Femur (tissue), 1 donor: ENCODE measurements at places on chromosomes 12 and 14.

- no peak for DNase-seq
Observed at GRCh38 chr12:31599053-31599452, 8.1 kb upstream of the DENND5B start.

GRCh38 chr12:23941780-23942179, 7.7 kb downstream of the SOX5 start:
- DNase-seq = no peak

GRCh38 chr12:113056631-113057488, at the start of gene DTX1:
TSS of gene DTX1 (plus strand) at chr12:113056730. CDS start at chr12:113058193, 1,463 bp downstream.
- peak; percentile 44 for DNase-seq

GRCh38 chr12:94560431-94561221, 89.7 kb downstream of the TMCC3 start:
- peak; percentile 42 for DNase-seq

- DNase-seq = no peak
Observed at GRCh38 chr14:91138511-91139359, 24.9 kb downstream of the DGLUCY start.

- DNase-seq = peak; percentile 73
Observed at GRCh38 chr14:32608857-32609256, 279.8 kb downstream of the AKAP6 start.

- DNase-seq = peak; percentile 32
Observed at GRCh38 chr14:34018564-34019244, 67.8 kb upstream of the EGLN3 start.

- no peak for DNase-seq
Observed at GRCh38 chr12:105279460-105280056, 43.6 kb upstream of the APPL2 start.

DNA sequence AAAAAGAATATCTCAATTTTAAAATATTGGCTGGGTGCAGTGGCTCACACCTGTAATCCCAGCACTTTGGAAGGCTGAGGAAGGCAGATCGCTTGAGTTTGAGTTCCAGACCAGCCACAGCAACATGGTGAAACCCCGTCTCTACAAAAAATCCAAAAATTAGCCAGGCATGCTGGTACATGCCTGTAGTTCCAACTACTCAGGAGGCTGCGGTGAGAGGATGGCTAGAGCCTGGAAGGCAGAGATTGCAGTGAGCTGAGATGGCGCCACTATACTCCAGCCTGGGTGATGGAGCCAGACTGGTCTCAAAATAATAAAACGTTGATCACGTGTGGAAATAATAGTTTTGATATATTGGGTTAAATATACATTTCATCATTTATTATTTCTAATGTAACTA, 5.7 kb downstream of the MTRFR start:
- no peak for DNase-seq

DNA sequence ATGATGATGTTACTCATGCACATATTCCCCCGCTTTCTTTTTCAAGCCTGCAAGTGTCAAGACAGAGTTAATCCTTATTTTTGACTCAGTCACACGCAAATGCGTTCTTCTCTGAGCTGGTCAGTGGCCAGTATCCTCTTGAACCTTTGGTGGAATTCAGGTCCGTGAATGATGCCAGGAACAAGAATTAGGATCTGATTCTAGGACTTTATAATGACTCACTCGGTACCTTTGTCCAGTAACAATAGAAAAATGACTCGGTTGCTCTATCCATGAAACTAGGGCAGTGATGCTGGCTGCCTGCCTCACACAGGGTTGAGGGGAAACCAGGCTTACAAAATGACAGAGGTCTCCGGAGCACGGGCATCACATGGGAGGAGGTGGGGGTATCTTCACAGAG, 185.8 kb upstream of the NUDT4 start:
- no peak for DNase-seq

DNA sequence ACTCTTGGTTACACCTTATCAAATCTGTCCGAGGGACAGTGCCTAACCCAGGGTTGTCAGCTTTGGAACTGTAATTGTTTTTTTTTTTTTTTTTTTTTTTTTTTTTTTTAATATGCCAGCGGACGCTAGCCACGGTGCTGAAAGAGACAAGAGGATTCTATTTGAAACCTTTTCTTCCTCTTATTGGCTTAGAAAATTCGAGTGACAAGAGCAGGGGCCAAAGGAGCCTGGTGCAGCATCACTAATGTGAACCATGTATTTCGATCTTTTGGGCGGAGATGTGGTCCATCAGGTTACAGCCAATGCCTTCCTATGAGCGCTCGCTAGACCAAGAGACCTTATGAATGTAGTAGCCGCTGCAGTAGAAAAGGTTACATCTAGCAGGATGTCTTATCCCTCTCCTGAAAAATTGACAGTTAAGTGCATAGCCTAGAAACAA, 922 bp downstream of the PTPRR start:
- no peak for DNase-seq

GRCh38 chr12:53052419-53053217, 2.8 kb downstream of the TNS2 start:
- DNase-seq = peak; percentile 96

DNA sequence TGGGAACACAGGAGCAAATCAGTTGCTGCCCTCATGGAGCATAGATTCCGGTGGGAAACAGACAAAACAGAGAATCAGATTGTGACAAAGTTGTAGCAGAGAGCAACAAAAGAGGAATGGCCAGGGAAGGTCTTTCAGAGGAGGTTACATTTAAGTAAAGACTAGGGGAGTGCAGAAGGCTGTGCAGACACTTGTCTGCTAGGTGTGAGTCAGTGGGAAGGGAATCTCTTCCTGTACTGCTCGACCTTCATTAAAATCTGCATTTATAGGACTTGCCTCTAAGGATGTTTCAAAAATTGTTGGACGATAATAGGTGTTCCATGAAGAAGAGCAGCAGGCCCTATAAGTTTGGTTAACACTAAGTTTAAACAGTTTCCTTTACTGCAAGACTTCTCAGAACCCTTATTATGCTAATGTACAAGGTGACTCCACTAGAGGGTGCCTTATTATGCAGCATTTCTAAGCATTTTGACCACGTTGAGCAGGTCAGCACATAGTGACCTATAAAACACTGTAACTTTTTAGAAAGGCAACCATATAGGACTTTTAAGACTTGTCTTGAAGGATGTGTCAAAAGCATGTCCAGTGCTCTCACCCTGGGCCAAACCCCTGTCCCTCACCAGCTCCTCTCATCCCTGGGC, 91.8 kb upstream of the RIC8B start:
- DNase-seq = no peak

DNA sequence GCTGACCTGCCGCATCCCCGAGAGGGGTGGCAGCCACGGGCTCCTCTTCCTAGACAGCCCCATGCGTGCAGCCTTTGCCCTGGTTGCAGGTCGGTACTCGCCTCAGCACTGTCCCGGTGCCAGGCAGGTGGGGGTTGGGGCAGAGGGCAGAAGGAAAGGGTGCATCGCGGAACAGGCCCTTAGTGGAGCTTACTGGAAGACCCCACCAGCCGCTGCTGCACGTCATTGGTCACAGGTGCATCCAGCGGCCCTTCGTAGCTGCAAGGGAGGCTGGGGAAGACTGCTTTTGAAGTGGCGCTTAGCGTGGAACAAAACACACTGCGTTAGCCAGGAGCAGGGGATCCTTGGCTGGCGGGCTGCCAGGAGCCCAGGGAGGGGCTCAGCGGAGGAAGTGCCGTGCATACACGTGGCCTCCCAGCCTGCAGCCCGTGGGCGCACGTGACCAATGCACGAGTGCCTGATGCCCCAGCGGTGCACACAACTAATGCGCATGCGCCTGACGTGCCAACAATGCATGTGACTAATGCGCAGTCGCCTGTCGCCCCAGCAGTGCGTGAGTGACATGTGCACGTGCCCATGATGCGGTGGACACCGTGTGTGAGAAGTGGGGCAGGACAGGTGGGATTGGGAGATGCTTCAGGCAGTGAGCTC, 5.0 kb upstream of the EP400 start:
- no peak for DNase-seq

- DNase-seq = no peak
Observed at GRCh38 chr12:91370086-91370868, 187.7 kb upstream of the DCN start.

DNA sequence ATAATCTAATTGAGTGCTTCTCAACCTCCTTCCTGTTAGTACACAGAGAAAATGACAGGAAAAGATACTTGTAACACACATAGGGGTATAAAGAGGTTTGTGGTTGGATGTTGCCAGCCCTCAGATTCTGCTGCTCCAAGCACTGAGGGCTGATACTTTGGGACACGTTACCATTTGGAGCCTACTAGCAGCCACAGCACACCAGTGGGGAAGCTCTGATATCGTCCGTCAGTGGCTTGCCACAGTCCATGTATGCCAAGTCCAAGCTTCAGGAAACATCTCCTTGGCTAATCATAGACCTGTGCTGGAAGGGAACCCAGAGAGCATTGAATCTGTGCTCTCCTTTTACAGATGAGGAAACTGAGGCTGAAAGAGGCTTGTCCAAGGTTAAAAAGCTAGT, 22.3 kb downstream of the B4GALNT3 start:
- DNase-seq = peak; percentile 45

DNA sequence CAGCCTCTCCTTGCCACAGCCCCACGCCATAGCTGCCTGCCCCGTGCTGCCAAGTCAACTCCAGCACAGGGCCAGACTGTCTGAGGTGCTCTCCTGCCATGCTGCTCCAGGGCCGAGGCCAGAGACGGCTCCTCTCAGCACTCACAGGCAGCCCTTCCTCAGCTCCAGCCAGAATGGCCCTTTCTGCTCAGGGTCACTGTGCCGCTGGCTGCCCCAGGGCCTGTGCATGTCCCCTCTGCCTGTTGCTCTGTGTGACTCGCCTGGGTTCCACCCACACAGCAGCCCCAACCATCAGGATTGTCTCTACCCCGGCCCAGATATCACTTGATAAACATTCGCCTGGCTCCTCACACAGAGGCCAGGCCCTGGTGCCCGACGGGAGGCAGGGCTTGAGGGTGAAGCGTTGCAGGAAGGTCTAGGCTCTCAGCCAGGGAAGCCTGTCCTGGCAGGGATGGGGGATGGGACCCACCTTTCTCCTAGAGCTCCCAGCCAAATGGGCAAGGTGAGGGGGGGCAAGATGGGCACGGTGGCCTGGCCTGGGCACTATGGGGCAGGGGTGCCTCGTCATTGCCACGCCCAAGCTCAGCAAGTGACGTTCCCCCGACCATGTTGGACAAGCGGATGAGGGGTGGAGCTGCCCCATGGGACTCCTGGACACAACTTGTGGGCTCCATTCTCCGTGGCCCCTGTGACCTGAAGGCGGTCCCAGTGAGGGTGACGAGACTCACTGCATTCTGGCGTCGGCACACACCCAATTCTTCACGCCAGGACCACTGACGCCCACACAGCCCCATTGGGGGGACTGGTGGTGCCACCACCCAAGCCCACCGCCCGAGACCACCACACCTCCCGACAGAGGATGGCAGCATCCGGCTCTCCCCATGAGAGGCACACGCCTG, 27.4 kb upstream of the BTBD6 start:
- DNase-seq = peak; percentile 13

- DNase-seq = no peak
Observed at GRCh38 chr12:64631197-64631596, 20.9 kb downstream of the RASSF3 start.

GRCh38 chr12:123748661-123749060, 13.4 kb upstream of the DNAH10 start:
- DNase-seq = no peak

- no peak for DNase-seq
Observed at GRCh38 chr12:50151047-50151687, 16.0 kb downstream of the CERS5 start.

DNA sequence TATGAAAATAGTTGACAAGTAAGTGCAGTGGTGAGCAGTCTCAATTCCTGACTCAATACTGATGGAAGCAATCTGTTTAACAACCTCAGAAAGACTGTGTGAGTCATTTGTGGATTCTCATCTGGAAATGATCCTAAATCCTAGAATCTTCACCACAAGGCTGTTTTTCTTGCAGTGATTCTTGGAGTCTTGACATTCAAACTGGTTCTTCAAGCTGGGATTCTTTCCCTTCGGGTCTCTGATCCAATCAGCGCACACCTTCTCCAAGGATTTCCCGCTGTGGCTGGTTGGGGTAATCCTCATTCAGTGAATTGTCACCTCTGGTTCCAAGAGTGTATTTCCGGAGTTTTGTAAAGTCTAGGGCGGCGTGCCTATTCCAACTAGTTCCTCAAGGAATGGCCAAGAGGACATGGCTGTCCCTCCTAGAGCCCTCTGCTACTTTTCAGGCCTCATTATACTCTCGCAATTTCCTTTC, 37.7 kb upstream of the FOXJ2 start:
- no peak for DNase-seq

- DNase-seq = no peak
Observed at GRCh38 chr12:113867258-113867657, 98.9 kb downstream of the RBM19 start.

DNA sequence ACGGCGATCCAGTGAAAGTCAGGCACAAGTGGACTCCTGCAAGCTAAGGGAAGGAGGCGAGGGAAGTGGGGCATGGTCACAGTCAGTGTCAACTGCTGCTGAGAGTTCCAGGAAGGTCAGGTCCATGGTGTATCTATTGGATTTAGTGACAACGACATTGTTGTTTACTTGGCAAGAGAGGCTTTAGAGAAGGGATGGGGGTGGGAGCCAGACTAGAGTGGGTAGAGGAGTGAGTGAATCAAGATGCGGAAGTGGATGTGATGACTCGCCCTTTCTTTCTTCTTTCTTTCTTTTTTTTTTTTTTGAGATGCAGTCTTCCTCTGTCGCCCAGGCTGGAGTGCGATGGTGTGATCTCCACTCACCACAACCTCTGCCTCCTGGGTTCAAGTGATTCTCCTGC, 12.5 kb downstream of the P2RX7 start:
- no peak for DNase-seq

DNA sequence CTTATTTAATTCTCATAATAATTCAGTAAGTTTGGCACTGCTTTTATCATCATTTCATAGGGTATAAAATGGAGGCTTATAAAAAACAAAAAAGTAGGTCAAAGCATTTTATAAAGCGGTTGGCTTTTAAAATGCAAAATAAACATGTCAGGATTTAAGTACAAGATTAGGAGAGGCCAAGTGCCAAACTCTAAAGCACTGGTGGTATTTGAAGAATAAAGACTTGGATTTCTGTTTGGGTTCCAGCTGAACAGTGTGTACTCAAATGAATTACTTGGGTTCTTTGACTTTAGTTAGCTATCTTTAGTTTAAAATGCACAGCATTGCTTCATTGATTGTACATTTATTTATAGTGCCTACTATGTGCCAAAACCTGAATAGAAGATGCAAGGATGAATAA, 966.6 kb upstream of the SEL1L start:
- no peak for DNase-seq

GRCh38 chr12:107564946-107565345, 120.7 kb upstream of the PWP1 start:
- no peak for DNase-seq

GRCh38 chr12:91542067-91542466, 359.4 kb upstream of the DCN start:
- no peak for DNase-seq

GRCh38 chr12:132797820-132798570, 30.7 kb downstream of the GOLGA3 start:
- no peak for DNase-seq

- no peak for DNase-seq
Observed at GRCh38 chr14:102187044-102187443, 47.3 kb downstream of the WDR20 start.

DNA sequence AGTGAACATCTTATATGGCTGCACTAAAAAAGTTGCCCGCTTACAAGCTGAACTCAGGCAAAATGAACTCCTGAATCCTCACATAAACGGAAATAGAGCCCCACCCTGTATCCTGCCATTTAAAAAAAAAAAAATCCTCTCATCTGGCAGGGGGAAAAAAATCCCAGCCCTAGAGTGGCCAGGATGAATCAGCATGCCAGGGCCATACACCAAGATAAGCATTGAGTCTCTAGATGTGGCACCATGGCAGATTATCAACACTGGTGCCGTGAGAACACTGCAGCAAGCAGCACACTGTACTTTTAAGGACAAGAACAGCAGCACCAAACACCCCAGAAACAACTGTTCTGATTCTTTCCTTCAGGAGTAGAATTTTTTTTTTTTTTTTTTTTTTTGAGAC, 65.5 kb downstream of the RASSF3 start:
- DNase-seq = no peak
